ENCODE measurements at places on chromosomes 12 and 14.

DNA sequence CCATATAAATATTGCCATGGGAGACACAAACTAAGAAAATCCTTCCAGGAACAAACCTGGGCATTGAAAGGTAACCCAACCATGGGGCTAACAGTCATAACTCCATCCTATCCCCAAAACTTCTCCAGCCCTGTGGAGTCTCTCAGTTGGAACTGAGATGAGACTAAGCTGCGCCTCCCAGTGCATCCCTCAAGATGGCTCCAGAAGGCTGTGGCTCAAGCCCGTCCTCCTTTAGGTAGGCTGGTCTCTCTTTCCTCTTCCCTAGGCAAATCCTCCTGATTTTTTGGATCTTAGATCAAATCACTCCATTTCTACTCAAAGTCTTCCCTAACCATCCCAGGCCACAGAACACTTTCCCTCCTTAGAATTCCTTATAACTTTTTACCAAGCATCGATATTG lies 364.3 kb upstream of the CCDC196 start:
- no peak for DNase-seq

GRCh38 chr12:71771069-71771468 lies 16.4 kb downstream of the RAB21 start:
- DNase-seq = no peak

- DNase-seq = no peak
Observed at GRCh38 chr14:96309896-96310330, 53.2 kb downstream of the ATG2B start.

DNA sequence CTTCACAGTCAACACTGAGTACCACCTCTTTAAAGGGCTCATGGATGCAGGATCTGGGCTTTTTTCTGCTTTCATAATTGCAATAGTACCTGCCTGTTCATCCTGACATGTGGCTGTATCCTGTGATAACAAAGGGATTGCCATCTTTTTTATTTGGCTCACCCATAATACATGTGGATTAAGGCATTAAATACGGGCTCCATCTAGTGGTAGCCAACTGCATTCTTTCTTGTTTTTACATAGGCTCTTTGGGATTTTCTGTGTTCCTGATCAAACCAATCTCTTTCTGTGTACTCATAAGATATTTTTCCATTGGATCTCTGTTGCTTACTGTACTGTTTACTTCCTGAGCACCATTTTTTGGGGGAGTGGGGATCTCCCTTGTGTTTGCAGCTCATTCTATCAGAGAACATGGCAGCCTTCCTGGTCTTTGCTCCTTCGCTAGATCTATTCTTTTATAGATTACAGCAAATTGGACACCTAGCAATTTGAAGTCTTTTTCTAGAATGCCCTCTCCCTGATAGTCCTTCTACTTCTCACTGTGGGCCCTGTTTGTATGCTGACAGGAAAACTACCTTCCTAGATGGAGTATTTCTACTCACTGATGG lies 723.4 kb upstream of the MDGA2 start:
- DNase-seq = no peak

DNA sequence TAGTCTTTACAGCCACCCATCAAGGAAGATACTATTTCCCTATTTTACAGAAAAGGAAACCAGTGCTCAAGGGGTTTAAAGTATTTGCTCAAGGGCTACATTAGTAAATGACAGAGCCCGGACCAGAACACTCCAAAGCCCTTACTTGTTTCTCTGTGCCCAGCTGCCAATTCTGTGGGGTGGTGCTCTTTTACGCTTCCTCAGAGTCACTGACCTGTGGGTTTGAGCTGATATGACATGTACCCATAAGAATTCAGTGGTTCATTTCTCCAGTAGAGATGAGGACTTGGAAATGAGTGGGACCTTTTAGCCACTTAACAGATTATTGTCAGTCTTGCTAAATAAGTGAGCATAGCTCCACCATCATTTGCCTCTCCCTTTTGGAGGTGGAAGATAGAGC lies 37.4 kb upstream of the NKX2-8 start:
- DNase-seq = no peak

DNA sequence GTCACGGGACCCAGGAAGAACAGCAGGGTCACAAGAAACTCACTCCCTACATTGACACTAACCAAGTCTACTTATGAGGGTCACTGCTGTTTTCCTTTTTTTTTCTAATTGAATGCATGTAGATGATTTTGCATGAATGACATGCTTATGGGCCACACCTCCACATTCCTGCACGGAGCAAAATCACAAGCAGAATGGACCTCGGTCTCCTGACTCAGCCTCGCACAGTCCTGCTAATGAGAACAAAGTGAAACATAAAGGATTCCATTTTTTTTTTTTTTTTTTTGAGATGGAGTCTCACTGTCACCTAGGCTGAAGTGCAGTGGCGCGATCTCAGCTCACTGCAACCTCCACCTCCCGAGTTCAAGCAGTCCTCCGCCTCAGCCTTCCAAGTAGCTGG lies 12.3 kb downstream of the SCARB1 start:
- no peak for DNase-seq

- no peak for DNase-seq
Observed at GRCh38 chr14:30608533-30609006, 13.5 kb upstream of the SCFD1 start.

DNA sequence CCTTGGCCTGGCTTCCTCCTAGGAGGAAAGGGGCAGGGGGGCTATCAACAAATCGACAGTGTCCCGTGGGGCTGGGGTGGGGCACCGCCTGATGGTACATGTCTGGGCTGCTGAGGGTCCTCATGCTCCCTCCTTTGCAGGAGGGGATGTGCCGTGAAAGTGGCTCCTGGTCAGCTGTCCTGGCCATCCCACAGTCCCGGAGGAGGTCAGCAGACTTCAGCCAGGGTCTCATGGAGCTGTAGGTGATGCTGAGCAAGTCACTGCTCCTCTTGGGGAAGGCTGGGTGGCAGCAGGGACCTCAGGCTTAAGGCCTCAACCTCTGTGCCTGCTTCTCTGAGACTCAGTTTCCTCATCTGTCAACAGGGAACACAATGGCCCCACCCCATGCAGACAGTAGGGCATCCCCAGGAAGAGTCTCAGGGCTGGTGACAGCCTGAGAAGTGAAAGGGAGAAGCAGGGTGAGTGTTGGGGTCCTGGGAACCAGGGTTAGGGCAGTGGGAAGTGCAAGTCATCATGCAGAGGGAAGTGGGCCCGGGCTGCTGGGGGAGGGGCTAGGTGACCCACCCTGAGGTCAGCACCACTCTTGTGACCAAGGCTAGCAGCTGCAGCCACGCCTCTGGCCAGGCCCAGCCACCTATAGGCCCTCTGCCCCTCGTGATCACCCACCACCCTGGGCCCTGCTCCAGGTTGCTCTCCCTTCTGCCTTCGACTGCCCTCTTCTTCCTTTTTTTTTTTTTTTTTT lies 4.4 kb upstream of the TNFAIP2 start:
- DNase-seq = no peak

DNA sequence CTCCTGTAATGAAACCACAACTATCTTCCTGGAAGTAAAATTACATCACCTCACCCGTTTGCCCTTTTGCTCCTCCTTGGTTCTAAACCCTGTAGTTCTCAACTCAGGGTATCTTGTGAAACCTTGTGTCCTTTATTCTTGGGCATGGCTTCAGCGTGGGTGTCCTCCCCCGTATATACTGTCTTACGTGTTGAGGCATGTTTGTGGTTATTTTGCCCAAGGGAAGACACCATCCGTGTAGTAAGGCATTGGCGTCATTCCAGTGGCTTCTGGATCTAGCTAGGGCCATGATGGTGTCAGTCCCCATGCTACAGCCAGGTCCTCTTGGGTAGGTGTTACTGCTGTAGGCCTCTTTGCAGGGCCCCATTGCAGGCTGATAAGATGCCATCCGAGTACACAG lies 115.4 kb downstream of the ZFP36L1 start:
- no peak for DNase-seq

- DNase-seq = no peak
Observed at GRCh38 chr14:33056213-33056612, 117.5 kb downstream of the NPAS3 start.

DNA sequence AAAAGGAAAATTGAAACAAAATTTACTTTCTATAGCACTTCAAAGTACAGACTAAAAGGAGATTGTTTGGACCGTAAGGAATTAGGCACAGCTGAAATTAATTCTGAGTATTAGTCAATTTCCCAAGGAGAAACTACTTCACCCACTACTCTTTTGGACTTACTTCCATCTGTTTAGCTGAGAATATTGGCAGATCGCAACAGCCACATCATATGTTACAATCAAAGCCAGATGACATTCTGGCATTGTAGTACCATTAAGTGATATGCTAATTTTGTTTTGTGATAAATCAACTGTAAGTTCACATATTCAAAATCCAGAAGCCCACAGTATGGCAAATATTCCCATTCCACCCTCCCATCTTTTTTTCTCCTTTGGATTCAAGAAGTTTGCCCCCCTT lies 47.1 kb upstream of the ANKS1B start:
- DNase-seq = no peak

- DNase-seq = no peak
Observed at GRCh38 chr14:24403294-24403998, 4.6 kb downstream of the NYNRIN start.

DNA sequence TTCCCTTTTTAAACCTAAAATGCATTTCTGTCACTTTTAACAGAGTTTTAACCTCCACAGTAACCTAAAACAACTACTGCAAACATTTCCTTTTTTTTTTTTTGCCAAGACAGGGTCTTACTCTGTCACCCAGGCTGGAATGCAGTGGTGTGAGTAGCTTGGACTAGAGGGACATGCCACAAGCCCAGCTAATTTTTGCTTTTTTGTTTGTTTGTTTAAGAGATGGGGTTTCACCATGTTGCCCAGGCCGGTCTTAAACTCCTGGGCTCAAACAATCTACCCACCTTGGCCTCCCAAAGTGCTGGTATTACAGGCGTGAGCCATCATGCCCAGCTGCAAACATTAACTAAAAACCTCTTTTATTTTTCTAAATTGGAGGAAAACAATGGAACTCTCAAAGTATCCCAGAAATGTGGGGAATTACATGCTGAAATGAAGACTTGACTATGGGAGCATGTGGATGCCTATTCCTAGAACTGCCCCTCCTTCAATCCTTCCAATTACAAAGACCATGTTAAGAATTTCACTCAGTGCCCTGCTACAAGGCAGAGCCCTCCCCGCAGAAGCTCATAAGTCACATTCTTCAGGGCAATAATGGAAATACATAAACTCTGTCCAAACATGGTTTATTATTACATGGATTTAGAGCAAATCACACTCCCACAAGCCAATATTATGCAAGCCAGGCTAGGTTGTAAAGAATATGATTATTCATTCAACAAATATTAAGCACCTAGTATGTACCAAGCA lies 66.9 kb downstream of the C12orf56 start:
- no peak for DNase-seq

GRCh38 chr12:25764409-25764808 lies 194.1 kb upstream of the RASSF8 start:
- DNase-seq = no peak

Data from stimulated activated CD4-positive, alpha-beta T cell treated with anti-CD3 and anti-CD28 coated beads, Interleukin-12 subunit alpha, Interleukin-12 subunit beta, amount 100 ng/mL, for 48 hours (primary cell).